NCI-H1436 treated with DMSO at 0.1 percent for 48 hours (cell line): ENCODE measurements at places on chromosomes 6 and 20.

GRCh38 chr20:53524589-53525312 is 68.9 kb downstream of the ZNF217 start:
- no peak for DNase-seq

DNA sequence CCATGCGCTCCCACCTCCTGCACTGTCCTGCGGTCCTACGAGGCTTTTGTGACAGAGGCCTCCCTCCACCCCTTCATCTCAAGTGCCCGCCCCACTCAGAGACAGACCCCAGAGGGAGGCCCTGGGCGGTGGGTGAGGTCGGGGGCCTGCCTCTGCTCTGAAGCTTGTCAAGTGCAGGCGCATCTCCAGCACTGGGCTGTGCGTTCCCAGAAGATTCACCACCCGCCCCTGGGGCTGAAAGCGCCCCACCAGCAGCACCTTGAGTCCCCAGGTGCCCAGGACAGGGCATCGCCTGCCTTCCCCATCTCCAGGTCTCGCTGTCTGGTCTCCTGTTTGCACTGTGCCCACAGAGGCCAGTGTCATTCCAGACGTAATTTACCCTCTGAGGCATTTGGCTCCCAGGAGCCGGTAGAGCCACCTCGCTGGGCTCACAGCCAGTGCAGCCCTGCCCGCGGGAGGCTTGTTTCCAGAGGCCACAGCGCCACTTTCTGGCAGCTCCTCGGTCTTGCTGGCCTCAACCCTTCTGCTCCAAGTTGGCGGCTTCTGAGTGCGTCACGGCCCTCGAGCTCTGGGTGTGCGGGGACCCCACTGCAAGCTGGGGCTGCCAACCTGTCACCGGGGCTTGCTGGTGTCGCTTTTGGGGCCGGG is 191.1 kb downstream of the TAF4 start:
- DNase-seq: no peak

DNA sequence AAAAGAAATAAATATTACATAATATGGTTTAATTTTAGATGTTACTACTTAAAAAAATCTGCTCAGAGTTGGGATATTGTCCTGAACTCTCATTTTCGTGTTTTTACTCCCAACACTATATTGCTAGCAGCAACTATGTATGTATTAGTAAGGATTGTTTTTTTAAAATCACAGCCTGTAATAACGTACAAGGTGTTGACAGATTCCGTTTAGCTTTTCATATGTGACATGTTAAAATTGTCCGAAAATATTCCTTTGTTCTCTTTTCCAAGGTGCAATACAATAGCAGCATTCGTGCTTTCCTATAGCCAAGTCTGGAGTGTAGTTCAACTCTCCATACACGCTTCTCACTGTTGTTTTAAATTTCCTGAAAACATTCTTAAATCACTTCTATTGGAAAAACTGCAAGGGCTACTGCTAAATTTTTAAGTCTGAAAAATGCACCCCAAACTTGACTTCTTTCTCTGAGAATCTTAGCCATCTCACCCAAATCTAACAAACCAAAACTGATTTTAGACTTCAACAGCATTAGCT is 59.0 kb upstream of the HFE start:
- DNase-seq: no peak

DNA sequence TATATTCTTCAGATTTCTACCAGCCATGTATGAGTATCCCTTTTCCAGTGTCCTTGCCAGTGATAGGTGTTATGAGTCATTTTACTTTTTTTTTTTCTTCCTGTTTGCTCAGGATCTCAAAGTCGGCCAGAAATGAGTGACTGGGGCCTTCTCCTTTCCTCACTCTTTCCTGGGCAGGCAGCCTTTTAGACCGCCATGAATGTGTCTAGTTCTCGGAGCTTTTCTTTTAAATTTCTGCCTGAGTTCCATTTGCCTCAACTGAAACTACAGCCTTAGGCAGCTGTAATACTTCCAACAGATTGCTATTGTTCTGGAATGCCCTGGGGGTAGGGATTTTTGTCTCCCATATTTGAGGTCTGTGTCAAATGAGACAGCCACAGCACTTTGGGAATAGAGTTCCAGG is 83.7 kb downstream of the STXBP5 start:
- no peak for DNase-seq

DNA sequence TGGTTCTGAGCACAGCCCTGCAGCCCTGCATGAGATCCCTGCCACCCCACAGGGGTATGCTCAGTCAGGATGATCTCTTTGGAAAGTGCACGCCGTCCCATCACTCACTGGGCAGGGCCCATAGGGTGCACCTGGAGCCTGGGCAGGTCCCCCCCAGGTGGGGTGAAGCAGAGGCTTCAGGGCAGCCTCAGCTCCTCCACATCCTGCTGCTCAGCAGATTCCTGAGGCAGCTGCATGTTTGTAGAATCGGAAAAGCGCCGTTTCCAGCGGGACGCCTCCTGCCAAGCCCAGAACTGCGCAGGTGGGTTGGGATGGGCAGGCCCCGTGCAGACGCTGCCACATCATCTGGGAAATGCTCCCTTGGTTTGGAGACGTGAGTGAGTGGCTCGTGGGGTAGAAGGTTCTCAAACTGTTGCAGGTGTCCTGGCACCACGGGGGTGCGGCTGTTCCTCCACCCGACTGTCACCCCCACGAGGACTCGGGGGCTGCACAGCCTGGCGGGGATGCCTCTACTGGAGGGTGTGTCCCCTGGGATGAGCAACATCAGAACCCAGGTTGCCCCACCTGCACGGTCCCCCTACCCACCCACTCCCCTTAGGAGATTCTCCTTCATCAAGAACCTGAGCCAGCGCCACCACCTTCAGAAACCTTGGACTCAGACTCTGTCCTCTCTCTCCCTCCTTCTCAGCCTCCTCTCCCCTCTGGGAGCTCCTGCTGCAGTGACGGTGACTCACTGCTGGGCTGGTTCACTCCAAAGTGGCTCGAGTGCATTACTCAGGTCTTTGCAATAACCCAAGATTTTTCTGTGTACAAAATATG is 334.1 kb downstream of the TAF4 start:
- DNase-seq: no peak

GRCh38 chr6:71851214-71851613 is 35.1 kb upstream of the RIMS1 start:
- no peak for DNase-seq

DNA sequence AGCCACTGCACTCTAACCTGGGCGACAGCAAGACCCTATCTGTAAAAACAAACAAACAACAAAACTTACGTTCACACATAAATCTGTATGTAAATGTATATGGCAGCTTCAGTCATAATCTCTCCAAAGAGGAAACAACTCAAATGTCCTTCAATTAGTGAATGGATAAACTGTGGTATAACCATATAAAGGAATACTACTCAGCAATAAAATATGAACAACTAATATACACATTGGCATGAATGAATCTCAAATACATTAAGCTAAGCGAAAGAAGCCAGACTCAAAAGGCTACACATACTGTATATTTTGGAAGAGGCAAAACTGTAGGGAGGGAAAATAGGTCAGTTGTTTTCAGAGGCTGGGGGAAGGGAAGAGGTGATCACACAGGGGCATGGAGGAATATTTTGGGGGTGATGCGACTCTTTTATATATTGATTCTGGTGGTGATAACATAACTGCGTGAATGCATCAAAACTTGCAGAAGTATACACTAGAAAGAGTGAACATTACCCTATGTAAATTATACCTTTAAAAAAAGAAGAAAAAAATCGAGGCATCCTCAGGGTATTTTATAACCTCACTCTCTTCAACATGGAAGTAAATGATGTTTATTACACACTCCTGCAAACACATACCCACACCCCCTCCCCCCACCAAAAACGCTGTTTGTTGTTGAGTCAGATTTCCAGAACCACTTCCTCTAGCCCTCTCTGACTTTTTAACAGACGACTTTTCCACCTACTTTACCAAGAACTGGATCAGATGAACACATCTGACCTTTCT is 115.2 kb upstream of the RNF24 start:
- no peak for DNase-seq

- no peak for DNase-seq
These were observed 4.0 kb upstream of the SCUBE3 start for GRCh38 chr6:35209622-35210247.

DNA sequence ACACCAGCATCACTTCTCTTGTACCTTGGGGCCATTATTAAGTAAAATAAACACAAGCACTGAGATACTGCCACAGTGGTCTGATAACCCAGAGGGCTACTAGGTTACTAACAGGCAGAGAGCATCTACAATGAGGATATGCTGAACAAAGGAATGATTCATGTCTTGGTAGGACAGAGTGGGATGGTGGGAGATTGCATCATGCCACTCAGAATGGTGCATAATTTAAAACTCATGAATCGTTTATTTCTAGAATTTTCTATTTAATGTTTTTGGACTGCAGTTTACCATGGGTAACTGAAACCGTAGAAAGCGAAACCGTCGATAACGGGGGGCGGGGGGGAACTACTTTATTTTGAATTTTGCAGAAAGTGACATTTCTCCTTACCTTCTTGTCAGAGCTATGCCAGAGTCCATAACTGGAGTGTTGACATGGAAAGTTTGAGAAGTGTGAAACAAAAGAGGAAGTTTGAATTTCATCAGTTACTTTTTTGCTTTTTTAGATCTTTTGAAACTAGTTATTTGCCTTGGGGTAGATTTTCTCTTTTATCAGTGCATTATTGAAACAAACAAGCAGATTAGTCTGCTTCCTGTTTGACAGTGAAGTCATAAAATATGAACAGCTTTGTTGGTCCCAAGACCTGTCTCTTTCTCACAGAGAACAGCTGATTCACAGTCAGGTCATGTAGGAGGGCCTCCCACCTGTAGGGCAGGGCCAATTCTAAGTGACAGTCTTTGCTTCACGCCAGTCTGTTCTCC is 124.9 kb downstream of the KLHL32 start:
- DNase-seq: no peak

DNA sequence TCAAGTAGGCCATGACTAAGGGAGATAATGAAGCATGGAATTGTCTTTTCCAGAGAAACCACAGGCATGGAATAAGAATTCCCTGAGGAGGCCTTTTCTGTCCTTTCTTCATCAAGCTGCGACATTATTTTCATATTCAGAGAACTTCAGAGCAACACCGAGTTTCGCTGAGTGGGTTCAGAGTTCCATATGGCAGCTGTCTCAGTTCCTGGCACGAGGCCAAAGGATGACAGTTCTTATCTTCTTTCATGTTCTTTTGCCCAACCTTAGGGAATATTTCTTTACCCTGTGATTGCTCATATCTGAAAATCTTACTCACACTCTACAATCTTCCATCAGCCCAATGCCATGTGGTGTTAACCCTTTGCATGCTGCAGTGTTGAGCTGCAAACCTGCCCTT is 135.3 kb upstream of the BMP2 start:
- no peak for DNase-seq

DNA sequence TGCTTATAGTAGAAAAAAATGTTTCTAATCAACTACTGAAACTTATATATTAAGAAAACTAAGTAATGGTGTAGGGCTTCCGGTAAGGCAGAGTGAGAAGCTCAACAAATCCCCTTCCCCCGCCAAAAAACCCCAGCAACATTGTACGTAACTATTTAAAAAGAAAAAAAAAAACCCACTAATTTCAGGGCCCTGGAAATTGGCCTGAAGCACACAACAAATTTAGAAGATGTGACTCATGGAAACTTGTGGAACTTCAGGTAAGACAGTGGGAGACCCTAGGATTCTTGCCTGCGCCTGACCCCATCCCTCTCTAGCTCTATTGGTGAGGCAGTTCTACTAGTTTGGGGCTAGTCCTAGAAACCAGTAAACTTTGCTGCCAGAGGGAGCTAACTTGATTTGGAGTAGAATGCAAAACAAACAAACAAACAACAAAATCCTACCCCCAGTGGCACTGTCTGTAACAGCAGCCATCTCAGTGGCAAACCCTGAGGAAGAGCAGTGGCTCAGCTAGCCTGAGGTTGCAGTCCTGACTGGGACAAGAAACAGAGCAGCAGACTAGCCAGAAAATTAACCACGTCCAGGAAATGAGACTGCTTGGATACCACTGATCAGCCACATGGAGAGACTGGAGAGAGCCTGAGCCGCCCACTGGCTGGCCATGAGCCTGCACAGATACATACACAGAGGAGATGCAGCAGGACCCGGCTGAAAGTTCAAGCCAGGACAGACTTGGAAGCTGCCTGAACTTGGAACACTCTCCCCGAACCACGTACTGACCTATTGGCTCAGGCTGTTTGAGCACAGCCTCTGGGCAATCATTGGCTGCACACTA is 135.1 kb downstream of the TBXT start:
- no peak for DNase-seq

- DNase-seq: no peak
These were observed 4.9 kb upstream of the FAM83C start for GRCh38 chr20:35297155-35297554.

DNA sequence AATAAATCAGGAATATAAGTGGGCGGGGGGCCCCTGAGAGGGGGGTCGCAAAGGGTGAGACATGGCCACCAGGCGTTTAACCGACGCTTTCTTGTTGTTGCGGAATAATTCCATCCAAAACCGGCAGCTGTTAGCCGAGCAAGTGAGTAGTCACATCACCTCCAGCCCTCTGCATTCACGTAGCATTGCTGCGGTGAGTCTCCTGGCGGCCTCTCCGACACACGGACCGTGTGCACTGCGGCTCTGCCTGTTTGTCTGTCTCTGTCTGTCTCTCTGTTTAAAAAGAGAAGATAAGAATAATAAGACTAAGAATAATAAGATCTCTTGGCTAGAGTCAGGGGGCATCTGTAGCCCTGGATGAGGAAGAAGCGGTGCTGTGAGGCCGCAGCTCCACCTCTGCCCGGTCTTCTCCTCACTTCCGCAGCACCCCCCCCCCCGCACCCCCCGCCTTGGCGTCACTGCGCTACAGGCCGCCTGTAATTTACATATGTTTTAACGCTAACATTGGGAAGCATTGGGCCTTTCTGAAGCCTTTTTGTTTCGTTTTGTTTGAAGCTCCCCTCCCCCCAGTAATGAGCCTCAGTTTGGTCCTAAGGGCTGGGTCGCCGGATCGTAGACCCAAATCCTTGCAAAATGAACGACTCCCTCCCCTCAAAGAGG is 993 bp downstream of the STX16 start:
- DNase-seq: no peak

GRCh38 chr6:141677598-141678211 is 455.0 kb upstream of the GJE1 start:
- no peak for DNase-seq

DNA sequence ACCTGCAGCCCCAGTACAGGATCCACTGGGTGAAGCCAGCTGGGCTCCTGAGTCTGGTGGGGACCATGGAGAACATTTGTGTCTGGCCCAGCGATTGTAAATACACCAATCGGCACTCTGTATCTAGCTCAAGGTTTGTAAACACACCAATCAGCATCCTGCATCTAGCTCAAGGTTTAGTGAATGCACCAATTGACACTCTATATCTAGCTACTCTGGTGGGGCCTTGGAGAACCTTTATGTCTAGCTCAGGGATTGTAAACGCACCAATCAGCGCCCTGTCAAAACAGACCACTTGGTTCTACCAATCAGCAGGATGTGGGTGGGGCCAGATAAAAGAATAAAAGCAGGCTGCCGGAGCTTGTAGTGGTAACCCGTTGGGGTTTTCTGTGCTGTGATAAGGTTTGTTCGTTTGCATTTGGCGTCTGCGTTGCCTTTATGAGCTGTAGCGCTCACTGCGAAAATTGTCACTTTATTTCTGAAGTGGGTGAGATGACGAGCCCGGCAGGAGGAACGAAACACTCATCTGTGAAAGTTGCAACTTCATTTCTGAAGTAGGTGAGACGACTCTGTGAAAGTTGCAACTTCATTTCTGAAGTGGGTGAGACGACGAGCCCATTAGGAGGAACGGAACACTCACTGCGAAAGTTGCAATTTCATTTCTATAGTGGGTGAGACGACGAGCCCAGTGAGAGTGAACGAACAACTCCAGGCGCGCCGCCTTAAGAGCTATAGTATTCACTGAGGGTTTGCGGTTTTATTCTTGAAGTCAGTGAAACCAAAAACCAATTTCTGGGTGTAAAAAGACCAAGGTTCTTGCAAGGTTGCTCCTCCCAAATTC is 31.1 kb downstream of the SERPINB6 start:
- DNase-seq: no peak

- no peak for DNase-seq
These were observed 43.6 kb downstream of the RGS17 start for GRCh38 chr6:153087436-153087835.
